ENCODE measurements at places on chromosomes 11 and 22. TPM values are rescaled to one million over a fixed set of nuclear protein-coding genes. Genes with fewer than 3 reads are reported as not detected.

Gene ZNF408
- polyA plus RNA-seq: 9.1 TPM

Gene APOA1
- polyA plus RNA-seq: 0.53 TPM

Gene SCUBE1
- polyA plus RNA-seq: not detected

Gene FBLN1
- polyA plus RNA-seq: not detected

Gene LTBP3
- polyA plus RNA-seq: 14.5 TPM

Gene ISX
- polyA plus RNA-seq: not detected

Gene EED
- 8.3 TPM for polyA plus RNA-seq

Gene KRTAP5-11
- not detected for polyA plus RNA-seq

Gene OR56A1
- polyA plus RNA-seq: not detected

Gene MMP13
- not detected for polyA plus RNA-seq

Gene SYCE3
- not detected for polyA plus RNA-seq

Gene GAL3ST1
- polyA plus RNA-seq: not detected

Gene LMO2
- 0.31 TPM for polyA plus RNA-seq

Gene FAM181B
- not detected for polyA plus RNA-seq

Gene P4HA3
- not detected for polyA plus RNA-seq

Gene TSPAN32
- polyA plus RNA-seq: 132 TPM

Gene SCYL1
- polyA plus RNA-seq: 23.3 TPM

Gene HORMAD2
- polyA plus RNA-seq: not detected

Gene MMP10
- polyA plus RNA-seq: not detected

Gene AIFM3
- polyA plus RNA-seq: 0.30 TPM

Gene KRTAP5-1
- polyA plus RNA-seq: not detected

Gene PARVA
- not detected for polyA plus RNA-seq

Gene PIWIL4
- 0.85 TPM for polyA plus RNA-seq

Gene NAGA
- polyA plus RNA-seq: 30.5 TPM

Gene MMP7
- not detected for polyA plus RNA-seq

Gene CNTF
- not detected for polyA plus RNA-seq

Gene ZNRD2
- polyA plus RNA-seq: 100.0 TPM

Gene OR51B4
- not detected for polyA plus RNA-seq

Gene INPP5J
- not detected for polyA plus RNA-seq

Gene PYGM
- polyA plus RNA-seq: 0.63 TPM

Gene NPAS4
- polyA plus RNA-seq: not detected

Gene FHIP1B
- polyA plus RNA-seq: 11.9 TPM

All from immature natural killer cell (primary cell).